HCT116 (cell line): ENCODE measurements at places on chromosomes 7 and 10. TPM values are rescaled to one million over a fixed set of nuclear protein-coding genes. Genes with fewer than 3 reads are reported as not detected.

DNA sequence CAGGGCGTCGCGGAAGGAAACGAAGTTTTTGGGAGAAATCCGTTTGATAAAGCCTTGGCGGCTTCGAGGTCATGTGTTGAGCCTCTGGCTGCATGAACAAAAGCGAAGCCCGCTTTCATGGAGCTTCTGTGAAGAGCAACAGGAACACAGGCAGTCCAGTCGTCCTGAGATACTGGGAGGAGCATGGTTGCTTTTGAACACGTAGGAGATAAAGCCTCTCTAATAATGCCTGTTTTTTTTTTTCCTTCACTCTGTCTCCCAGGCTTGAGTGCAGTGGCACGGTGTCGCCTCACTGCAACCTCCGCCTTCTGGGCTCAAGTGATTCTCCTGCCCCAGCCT lies 473 bp upstream of the ZNF32 start:
- no peak for DNase-seq

DNA sequence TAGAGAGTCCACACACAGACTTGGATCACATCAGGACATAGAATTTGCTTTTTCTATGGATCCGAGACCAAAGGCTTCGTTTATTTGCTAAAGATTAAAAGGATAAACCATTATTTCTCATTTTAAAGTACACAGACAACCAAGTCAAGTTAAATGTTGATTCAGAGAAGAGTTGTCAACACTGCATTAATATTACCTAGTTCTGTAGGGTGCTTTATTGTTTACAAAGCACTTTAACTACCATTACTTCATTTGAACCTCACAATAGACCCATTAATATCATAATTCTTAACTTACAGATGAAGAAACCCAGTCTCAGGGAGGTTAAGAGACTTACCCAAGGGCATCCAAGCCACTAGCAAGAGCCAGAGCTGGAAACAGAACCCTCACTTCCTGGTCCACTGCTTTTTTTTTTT lies 43.2 kb upstream of the GSAP start:
- no peak for DNase-seq

DNA sequence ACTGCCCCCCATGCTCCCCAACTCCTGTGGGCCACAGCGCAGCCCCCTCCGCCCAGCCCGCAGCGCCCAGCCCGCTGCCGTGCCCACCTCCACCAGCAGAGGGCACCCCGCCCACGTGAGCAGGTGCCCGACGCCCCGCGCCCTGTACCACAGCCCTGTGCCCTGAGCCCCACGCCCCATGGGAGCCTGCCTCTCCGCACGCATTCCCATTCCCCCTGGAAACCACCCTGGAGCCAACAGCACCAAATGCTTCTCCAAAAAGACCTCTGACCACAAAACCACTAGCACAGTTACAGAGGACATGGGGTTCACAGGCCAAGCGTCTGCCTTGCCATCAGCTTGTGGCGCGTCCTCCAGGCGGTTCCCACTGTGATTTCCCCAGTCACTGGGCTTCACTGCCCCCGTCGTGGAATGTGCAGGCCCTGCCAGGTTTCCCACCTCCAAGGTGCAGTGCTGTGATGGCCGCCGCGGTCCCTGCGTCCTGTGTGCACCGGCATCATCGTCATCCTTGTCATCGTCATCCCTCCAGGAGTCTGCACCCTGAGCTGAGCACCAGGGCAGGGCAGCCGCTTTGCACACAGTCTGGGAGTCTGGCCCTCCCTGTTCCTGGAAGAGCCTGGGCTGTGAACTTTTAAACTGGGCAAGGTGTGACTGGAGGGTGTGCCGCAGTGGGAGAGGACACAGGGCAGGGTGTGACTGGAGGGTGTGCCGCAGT lies 61.7 kb downstream of the PWWP2B start:
- no peak for DNase-seq

- no peak for DNase-seq
Measured at GRCh38 chr10:15658069-15658702, 61.5 kb downstream of the ITGA8 start.

DNA sequence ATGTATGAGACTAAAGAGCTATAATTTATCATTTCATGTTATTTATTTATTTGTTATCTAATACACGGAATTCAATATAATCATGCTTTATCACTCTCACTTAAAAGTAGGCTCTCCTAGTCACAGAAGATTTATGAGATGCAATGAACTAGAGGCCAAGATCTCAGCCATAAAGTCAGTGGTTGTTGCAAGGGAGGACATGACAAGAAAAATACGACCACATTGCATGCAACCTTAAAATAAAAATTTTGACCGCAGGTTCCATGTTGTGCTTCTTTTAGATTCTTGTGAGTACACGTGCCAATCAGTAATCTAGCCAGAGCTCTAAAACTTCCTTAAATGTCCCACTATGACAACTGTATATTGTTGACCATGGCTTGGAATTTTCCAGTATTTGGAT lies 75.9 kb upstream of the SP8 start:
- DNase-seq: no peak

DNA sequence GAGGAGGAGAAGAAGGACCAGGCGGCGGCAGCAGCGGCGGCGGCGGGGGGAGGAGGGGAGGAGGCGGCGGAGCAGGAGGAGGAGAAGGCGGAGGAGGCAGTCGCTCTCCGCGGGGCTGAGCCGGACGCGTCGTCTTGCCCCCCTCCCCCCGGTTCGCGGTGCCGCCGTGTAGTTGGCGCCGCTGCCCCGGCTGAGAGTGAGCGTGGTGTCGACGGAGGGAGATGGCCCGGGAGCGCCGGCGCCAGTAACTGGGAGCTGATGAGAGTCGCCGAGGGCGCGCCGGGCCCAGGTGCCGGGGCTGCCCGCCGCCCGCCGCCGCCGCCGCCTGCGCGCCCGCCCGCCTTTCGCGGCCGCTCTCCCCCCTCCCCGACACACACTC lies 257 bp downstream of the WAC start:
- no peak for DNase-seq

GRCh38 chr10:101467286-101467770 lies 113.4 kb downstream of the BTRC start:
- peak; percentile 76 for DNase-seq

DNA sequence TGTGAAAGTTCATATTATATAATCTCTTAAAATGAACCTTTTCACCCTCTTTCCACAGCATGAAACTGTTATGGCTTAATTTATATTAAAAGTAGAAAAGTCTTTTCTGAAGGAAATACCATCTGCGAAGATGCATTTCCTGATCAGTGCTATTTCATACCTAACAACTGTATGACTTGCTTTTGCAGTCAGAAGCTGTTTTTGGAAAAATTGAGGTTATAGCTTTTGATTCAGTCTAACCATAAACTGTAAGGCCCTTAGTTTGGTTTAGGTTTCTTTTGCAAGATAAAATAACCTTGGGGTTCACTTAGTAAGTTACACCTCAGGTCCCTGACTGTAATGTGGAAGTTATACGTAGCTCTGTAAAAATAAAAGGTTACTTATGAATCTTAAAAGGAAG lies 22.7 kb upstream of the PARP12 start:
- no peak for DNase-seq

DNA sequence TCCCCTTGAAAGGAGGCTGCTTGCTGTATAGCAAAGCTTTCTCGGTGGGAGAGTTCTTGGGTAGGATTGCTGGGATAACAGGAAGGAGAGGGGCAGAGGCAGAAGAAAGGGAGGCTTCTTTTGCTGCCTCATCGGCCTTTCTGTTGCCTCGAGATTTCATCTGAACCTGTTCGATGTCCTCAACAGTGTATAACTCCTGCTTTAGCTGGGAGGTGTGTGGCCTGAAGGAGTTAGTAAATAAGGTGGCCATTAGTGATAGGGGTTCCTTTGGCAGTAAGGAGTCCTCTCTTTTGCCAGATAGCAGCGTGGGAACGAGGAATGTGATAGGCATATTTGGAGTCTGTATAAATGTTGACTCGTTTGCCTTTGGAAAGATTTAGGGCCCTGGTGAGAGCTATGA lies 20.0 kb downstream of the SCIN start:
- no peak for DNase-seq

DNA sequence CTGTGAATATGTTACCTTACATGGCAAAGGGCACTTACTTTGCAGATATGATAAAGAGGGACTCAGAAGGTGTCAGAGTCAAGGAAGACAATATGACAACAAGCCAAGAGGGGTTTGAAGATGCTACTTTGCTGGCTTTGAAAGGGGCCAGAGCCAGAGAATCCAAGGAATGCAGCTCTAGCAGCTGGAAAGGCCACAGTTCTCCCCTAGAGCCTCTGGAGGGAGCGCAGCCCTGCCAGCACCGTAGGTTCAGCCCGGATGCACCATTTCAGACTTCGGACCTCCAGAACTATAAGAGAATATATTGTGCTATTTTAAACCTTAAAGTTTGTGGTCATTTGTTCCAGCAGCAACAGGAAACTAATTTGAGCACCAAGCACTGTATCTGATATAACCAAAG lies 32.9 kb upstream of the WDR11 start:
- no peak for DNase-seq

- DNase-seq: no peak
Measured at GRCh38 chr10:80319318-80319717, 29.9 kb upstream of the MAT1A start.

GRCh38 chr10:60140651-60141632 lies 234.6 kb upstream of the CCDC6 start:
- DNase-seq: no peak

DNA sequence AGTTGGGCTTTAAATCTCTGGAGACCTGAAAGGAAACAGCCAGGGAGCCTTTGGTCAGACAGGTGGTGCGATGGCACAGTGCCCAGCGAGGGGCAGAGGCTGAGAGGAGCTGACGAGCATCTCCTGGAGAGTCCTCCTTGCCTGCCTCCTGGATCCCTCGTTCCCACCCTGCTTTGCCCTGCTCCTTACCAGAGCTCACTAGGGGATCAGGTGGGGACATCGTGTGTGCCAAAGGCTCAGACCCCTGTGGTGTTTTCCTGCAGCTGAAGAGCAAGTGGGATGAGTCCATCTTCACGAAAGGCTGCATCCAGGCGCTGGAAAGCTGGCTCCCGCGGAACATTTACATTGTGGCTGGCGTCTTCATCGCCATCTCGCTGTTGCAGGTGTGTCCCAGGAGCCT lies 21.8 kb upstream of the SH2D4B start:
- no peak for DNase-seq

DNA sequence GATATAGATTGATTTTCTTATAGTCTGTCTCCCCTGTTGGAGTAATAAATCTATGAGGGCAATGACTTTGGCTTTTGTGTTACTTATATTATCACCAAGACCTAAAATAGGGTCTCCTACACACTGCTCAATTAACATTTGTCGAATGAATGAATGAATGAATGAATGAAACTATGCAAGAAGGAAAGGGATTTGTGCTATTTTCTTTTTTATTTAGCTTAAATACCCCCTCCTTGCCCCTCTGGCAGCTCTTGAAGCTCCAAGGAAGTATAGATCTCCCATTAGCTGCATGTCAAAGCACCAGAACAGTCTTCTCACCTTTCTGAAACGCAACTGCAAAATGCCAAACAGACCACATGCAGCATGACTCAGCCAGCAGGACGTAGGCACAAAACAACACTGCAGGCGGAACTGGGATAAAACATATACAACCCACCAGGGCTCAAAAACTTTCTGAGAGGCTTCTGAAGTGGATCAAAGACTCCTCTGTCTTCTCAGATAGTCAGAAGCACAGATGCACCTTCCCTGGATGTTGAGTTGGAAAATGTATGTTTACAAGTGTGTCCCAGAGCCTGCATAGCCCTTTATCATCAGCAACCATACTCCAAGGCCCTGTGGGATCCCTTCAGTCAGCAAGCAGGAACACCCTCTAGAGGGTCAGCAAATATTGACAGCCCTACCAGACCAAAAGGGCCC lies 187.8 kb downstream of the NPSR1 start:
- no peak for DNase-seq

DNA sequence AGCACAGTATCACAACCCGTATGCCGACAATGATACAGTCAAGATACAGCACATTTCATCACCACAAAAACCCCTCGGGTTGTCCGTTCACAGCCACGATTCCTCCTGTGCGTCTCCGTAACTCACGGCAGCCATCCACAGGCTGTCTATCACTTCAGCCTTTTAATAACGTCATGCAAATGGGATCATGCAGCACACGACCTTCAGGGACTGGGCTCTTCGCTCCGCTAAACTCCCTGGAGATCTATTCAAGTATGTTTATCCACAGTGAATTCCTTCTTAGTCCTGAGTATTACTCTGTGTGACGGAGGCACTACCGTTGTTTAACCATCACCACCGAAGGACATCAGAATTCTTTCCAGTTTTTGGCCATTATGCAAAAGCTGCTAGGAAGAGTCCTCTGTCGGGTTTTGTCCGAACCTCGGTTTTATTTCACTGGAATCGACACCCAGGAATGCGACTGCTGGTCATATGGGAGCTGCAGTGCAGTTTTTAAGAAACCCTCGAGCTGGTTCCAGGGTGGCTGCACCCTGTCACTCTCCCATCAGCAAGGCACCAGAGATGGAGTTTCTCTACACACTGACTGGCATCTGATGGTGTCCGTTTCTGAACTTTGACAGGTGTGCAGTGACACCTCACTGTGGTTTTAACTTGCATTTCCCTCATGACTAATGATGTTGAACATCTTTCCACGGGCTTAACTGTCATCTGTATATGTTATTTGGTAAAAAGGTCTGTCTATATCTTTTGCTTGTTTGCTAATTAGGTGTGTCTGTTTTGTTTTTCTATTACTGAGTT lies 193.6 kb downstream of the MAD1L1 start:
- no peak for DNase-seq

DNA sequence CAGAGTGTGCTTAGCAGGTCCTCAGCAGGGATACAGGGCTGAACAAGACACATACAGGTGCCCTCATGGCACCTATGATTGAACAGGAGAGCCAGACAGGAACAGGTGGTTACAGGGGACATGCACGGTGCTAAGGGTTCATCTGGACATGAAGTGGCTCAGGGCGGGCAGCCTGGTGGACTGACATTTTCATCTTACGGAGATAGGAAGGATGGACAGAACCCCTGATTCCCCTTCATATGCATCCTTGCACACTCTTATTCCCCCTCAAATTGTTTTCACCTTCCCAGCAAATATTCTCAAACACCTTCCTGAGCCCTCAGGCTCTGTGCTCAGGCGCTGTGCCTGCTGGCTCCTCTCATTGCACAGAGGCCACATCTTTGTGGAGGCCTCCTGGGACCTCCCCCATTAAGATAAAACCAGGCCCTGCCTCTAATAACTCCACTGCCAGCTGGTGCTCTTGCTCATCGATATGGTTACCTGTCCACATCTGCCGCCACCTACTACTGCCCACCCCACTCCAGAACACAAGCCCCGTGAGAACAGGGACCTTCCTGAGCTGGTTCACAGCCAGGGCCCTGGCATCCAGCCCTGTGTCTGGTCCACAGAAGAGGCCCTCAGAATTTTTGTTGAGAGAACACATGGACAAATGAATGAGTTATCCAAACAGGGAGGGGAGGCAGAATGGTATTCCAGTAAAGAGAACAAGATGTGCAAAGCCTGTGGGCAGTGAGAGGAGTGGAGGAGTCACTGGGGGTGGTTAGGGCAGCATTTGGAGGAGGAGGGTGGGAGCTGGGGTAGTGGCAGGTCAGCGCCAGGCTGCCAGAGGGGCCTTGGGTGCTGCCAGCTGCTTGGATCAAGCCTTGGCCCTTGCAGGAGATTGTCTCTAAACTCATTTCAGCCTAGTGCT lies 68.9 kb upstream of the AQP1 start:
- DNase-seq: no peak

Gene EPO
- total RNA-seq: 0.30 TPM

Gene ABCB1
- total RNA-seq: 1.8 TPM

Gene RASA4B
- 6.0 TPM for total RNA-seq

Gene SYT15
- total RNA-seq: 1.6 TPM

Gene PNLIPRP3
- total RNA-seq: not detected

Gene GHRHR
- not detected for total RNA-seq
